Stimulated activated CD8-positive, alpha-beta memory T cell treated with anti-CD3 and anti-CD28 coated beads, Interleukin-2, amount 100 ng/mL, for 1 hour (primary cell): ENCODE measurements at places on chromosomes 1 and 21.
A peak's percentile ranks its signal among the peaks of the same experiment; 100 is the strongest.

- DNase-seq, result no peak
Observed at GRCh38 chr1:185674201-185674600, 60.0 kb upstream of the HMCN1 start.

DNA sequence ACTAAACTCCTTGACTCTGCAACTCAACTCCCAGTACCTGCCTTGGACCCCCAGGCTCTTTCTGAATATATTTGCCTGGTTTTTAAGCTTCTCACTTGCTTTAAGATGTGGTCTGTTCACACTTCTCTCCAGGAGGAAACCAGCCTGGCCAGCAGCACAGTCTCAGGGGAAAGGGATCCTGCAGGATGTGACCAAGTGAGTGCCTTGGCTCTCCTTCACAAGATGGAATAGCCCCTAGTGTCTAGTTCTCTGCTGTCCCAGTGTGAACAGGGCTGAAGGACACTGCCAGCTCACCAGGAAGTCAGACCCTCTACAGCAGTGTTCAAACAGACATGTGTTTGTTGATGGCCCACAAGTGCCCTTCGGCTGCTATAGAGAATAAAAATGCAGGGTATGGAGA, 32.9 kb downstream of the CD244 start:
- DNase-seq, result no peak

- no peak for DNase-seq
Observed at GRCh38 chr1:222948079-222948478, 133.2 kb downstream of the DISP1 start.

- DNase-seq, result peak; percentile 52
Observed at GRCh38 chr1:226674892-226675714, 64.0 kb downstream of the ITPKB start.

DNA sequence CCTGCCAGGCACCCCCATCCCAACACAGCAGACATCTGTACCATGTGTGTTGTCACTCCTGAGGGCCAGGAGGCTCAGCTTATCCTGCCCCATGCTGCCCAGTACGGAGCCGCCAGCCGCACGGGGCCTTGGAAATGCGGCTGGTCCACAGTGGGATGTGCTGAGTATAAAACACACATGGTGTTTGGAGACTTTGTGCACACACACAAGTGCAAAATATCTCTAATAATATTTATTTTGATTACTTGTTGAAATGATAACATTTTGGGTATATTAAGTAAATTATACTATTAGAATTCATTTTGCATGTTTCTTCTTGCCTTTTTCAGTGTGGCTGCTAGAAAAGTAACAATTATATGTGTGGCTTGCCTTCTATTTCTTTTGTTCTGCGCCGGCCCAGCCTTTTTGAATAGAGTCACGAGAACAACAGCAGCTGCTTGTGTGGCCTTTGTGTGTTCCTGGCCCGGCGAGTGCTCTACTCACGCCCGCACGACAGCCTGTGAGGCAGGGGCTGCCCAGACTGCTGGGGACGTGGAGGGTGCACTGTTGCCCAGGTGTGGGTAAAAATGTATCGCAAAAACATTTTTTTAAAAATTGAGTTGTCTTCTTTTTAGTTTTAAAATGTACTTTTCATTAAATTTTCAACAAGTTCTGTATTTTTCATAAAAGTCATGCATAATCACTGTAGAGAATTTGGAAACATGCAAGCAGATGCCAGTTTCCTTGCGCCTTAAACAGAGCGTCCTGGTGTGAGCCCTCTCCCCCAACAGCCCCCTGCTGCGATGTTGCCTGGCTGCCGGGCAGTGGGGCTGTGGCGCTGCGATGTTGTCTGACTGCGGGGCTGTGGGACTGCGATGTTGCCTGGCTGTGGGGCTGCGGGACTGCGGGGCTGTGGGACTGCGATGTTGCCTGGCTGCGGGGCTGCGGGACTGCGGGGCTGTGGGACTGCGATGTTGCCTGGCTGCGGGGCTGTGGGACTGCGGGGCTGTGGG, 35.5 kb downstream of the COQ8A start:
- no peak for DNase-seq

- DNase-seq, result no peak
Observed at GRCh38 chr1:27132147-27132546, 22.8 kb downstream of the SLC9A1 start.

DNA sequence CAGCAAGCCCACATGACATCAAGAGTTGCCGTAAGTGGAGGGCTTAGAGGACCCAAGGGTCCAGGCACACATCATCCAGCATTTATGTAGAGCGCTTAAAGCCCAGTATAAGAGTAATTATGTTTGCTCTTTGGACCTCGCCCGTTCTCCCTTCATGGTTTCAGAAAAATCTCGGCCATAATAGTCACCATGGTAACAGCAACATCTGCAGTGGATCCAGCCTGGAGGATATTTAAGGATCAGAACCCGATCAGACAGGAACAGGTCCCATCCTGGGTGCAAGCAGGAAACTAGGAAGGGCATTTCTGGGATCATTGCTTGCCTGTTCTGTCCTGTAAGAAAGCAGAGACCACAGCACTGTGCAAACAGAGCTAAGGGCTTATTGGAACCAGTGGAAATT, 89.9 kb upstream of the KAZN start:
- DNase-seq, result no peak

DNA sequence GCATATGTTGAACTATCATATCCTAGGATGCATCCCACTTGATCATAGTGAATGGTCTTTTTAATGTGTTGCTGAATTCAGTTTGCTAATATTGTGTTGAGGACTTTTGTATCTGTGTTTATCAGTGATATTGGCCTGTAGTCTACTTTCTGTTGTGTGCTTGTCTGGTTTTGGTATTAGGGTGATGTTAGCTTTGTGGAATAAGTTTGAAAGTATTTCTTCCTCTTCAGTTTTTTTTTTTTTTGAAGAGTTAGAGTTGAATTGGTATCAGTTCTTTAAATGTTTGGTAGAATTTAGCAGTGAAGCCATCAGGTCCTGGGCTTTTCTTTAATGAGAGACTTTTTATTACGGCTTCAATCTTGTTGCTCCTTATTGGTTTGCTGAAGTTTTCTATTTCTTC, 162.3 kb downstream of the VAV3 start:
- DNase-seq, result no peak

DNA sequence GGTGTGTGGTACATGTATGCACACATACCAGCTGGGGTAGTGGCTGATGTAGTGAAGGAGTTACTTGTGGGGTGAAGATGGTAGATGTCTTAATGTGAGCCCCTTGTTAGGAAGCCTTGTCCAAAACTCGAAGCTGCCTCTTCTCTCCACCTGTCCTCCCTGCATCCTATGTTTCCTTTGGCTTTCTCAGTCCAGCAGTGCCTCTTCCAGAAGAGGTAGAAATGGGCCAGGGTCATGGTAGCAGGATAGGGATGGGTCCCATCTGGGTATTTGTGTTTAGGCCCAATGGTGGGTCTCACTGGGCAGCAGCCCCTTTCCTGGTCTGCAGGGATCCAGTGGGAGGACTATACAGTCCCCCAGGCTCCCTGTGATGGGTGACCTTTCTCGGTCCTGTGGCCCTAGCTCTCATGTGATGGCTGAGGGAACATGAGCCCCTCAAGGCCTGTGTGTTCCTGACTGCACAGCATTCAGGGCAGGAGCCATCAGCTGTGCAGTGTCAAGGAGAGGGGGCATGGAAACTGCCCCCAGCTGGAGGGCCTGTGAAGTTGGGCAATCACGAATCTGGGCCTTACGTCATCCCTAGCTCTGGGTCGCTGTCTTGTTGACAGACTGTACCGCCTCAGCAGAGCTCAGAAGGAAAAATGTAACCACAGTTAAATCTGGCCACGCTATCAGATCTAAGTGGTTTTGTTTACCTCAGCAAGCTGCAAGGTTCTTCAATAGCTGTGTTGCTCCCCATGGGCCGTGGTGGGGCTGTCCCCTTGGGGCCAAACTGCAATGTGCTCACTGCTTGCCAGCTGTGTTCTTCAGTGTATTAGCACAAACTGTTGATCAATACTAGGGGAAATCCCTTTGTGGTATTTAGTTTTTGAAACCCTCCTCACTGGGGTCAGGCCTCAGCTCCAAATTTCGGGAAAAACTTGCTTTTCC, 82.7 kb downstream of the NOS1AP start:
- peak; percentile 1 for DNase-seq

GRCh38 chr1:87620807-87621206, 292.1 kb downstream of the LMO4 start:
- no peak for DNase-seq

- DNase-seq, result no peak
Observed at GRCh38 chr1:181737056-181737455, 253.7 kb downstream of the CACNA1E start.

DNA sequence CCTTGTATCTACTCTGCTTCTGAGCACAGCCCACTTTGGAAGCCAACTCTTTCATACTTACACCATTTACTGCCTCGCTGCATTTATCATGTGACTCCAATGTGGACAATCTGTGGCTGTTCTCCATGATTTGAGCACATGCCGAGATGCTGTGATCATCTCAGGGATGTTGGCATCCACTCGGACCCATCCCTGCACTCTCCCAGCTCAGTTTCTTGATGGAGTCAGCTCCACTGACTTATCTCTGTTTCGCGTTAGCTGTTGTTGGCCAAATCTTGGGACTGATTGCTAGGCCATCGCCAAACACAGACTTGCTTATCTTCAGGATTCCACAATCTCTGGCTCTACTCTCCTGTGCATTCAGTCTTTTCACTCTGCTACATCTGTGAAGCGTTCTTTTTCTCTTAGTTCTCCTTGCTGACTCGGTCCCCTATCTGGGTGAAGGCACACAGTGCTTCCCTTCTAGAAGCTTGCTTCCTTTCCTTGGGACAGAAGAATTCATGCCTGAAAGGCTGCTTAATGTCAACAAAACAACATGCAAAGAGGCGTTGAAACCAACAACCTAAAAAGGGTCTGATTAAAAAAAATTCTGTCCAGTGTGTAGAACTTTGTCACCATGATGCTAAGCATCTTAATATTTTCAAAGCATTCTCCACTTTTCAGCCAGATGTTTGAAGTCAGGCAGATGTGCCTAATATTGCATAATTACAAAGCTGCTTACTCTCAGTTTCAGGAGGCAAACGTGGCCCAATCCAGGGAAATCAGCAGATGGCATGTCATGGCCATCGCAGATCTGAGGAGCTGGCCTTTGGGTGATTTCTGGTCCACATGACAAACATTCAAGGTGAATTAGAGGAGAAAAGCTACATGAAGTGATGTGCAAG, 120.7 kb downstream of the NGF start:
- no peak for DNase-seq

DNA sequence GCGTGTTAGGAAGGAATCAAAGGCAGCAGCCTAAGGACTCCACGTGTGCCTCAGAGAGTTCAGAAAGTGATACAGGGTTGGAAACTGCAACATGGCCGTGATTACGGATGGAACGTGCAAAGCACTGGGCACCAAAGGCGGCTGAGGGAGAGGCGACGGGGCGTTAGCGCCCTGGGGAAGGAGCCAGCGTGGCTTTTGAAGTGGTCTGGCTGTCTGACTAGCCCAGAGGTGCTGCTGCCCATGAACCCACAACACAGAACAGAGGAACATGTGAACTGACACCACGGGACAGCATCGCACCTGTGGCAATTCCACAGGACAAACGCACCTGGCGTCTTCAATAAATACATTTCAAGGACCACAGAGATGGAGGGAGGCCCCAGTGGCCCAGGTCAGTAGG, 18.0 kb upstream of the TMEM52 start:
- no peak for DNase-seq

DNA sequence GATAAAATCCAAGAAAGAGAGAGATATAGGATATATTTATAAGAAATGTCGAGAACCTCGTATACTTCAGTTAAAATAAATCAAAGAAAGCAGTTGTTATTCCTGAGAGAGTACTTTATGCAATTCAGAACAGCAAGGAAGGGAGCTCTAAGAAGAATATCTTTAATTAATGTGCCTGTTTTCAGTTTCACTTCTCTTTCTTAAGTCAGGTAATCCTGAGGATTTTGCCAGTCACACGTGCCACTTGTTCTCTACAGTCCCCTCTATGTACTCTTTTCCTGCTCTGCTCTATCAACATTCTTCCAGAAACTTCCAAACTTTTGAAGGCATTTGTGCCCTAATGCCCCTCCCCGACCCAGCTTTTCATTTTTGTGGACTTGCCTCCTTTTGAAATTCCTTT, 211.9 kb downstream of the AKT3 start:
- DNase-seq, result no peak

GRCh38 chr1:31785020-31785946, 21.1 kb upstream of the ADGRB2 start:
- DNase-seq, result no peak

DNA sequence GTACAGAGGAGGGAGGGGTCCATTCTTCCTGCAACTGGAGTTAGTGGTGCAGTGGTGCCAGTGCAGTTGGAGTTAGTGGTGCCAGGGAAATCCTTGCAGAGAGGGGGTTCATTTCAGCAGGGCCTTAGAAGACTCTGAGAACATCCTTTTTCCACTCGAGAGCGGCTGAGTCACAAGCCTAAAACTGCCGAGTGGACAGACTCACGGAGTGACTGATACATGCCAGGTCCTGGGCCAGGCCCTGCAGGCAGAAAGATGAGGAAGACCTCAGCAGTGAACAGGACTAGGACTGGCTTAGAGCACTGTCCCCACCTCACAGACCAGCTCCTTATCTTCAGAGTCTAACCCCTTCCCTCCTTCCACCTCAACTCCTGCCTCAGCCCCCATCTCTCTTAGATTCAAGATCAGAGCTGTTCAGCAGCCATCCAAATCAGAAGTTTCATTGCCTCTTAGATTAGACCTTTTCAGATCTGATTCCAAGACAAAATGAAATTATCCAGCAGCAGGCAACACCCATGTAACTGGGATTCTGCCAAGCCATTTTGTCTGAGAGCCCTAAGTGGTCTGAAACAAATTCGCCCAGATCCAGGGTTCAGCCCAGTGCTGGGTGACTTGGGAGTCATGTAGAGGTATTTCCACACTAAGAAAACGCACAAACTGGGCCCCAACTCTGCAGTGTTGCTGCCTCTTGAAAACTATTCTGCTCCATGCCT, 12.7 kb upstream of the IKBKE start:
- no peak for DNase-seq

GRCh38 chr1:24905979-24906720, 23.9 kb downstream of the RUNX3 start:
- DNase-seq, result no peak
